Right atrium auricular region (tissue), 2 donors: ENCODE measurements at places on chromosomes 13 and 19. TPM values are rescaled to one million over a fixed set of nuclear protein-coding genes. Genes with fewer than 3 reads are reported as not detected.

ZNF610 gene
- 1.9 TPM for total RNA-seq

DNA sequence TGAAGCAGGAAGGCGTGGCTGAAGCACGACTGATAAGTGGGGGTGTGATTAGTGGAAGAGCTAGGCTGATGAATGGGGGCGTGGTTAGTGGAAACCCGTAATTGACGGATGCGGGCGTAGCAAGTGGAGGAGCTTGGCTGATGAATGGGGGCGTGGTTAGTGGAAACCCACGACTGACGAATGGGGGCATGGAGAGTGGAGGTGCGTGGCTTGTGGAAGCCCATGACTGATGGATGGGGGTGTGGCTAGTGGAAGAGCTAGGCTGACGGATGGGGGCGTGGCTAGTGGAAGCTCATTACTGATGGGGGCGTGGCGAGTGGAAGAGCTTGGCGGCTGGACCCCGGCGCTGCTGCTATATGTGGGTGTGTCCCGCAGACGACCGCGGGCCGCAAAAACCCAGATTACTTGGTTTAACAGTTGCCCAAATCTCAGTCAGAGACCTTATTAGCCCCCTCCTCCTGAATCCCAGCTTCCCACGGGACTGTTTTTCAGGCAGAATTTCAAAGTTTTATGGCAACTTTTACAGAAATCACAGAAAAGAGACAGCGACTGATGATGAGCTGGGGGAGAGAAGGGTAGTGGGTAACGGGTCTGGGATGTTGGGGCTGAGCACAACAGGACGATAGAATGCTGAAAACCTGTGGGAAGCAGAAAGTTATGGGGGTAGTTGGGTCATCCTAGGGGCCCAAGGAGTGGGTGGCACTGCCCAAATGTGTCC lies 9.0 kb upstream of the MEIS3 start:
- peak; percentile 86 for DNase-seq

GRCh38 chr13:30234619-30235162 lies 72.7 kb downstream of the KATNAL1 start:
- DNase-seq = no peak

DNA sequence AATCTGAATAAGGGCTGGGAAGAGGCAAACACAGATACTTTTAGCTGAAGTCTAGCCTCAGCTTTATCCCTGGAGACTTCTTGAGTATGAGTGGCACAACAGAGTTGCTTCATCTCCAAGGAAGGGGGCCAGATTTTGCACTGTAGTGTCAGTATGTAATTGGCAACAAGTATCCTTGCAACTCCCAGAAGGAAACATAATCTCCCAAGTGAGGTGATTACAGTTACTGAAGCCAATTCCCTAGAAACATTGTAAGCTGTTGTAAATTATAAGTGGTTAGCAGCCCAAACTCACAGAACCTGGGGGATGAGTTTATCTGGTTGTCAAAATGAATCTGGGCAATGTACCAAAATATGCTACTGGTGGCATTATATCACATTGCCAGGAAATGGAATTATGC lies 2065.7 kb upstream of the PCDH20 start:
- no peak for DNase-seq

CCDC70 gene
- not detected for total RNA-seq

- DNase-seq = peak; percentile 82
Observed at GRCh38 chr19:2983351-2984214, 6.2 kb downstream of the TLE6 start.

- no peak for DNase-seq
Observed at GRCh38 chr13:98429977-98430736, 146.8 kb downstream of the STK24 start.

GRCh38 chr13:109751477-109751876 lies 34.9 kb downstream of the IRS2 start:
- no peak for DNase-seq

- no peak for DNase-seq
Observed at GRCh38 chr13:93169980-93170379, 56.6 kb upstream of the GPC6 start.

NLRP11 gene
- not detected for total RNA-seq

ATP4B gene
- total RNA-seq = not detected

- peak; percentile 87 for DNase-seq
Observed at GRCh38 chr19:11963566-11964355, 1.1 kb upstream of the ZNF763 start.

GRCh38 chr19:43595605-43595998 lies 332 bp downstream of the IRGQ start:
- DNase-seq = no peak

INSL3 gene
- total RNA-seq = not detected

GRCh38 chr13:106488076-106488475 lies 47.4 kb downstream of the EFNB2 start:
- DNase-seq = no peak

- DNase-seq = no peak
Observed at GRCh38 chr13:89750371-89750770, 1597.1 kb upstream of the MIR17HG start.

- DNase-seq = no peak
Observed at GRCh38 chr19:18304208-18304457, 18.7 kb downstream of the LSM4 start.

GRCh38 chr19:29764361-29764760 lies 47.4 kb upstream of the CCNE1 start:
- DNase-seq = no peak
